Purkinje cell (primary cell): ENCODE measurements at places on chromosomes 13 and 19. TPM values are rescaled to one million over a fixed set of nuclear protein-coding genes. Genes with fewer than 3 reads are reported as not detected.

The NAPSA gene
- not detected in 2 replicates for polyA plus RNA-seq

The FBN3 gene
- not detected in 2 replicates for polyA plus RNA-seq

The DZIP1 gene
- polyA plus RNA-seq, result 4.0 and 4.9 TPM in 2 replicates

The ZNF441 gene
- polyA plus RNA-seq, result 12.6 and 16.6 TPM in 2 replicates

The SLC17A7 gene
- polyA plus RNA-seq, result 3.2 and 81.0 TPM in 2 replicates
